Left ventricle myocardium inferior (tissue), 1 donor: ENCODE measurements at places on chromosomes 1 and 21. TPM values are rescaled to one million over a fixed set of nuclear protein-coding genes. Genes with fewer than 3 reads are reported as not detected.

- H3K4me3 ChIP-seq, result no peak overlapping the region
- H3K27me3 ChIP-seq, result no peaks in the 10 kb centered on the region
- peaks cover 17% of the 10 kb centered on the region for H3K4me1 ChIP-seq
Measured at GRCh38 chr1:182634306-182635072, 30.3 kb upstream of the RGS16 start.

DNA sequence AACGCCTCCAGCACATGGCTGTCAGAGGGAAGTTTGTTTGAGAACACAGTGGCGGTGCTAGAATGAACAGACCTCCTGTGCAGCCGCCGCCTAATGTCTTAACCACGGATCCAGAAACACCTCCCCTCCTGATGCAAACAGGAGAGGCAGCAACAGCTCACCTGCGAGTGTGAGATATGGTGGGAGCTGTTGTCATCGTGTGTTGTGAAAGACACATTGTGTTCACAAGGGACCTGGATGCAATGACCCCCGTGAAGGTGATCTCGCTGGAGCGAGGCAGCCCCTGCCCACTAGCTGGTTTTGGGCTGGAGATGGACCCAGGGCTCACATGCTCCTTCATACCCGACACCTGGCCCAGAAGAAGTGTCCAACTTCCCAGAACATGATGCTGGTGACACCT is 315.3 kb upstream of the C1orf174 start:
- H3K27ac ChIP-seq, result no peak overlapping the region
- no peaks in the 10 kb centered on the region for H3K36me3 ChIP-seq
- no peaks in the 10 kb centered on the region for H3K4me1 ChIP-seq
- H3K4me3 ChIP-seq, result no peak overlapping the region

Gene TNFRSF9
- not detected for total RNA-seq

- peaks cover 22% of the 10 kb centered on the region for H3K4me1 ChIP-seq
- DNase-seq, result no peak
- no peaks in the 10 kb centered on the region for H3K27me3 ChIP-seq
- H3K27ac ChIP-seq, result no peak overlapping the region
- no peaks in the 10 kb centered on the region for H3K36me3 ChIP-seq
- H3K4me3 ChIP-seq, result no peak overlapping the region
Measured at GRCh38 chr1:42037161-42037560, 116.0 kb upstream of the GUCA2B start.

DNA sequence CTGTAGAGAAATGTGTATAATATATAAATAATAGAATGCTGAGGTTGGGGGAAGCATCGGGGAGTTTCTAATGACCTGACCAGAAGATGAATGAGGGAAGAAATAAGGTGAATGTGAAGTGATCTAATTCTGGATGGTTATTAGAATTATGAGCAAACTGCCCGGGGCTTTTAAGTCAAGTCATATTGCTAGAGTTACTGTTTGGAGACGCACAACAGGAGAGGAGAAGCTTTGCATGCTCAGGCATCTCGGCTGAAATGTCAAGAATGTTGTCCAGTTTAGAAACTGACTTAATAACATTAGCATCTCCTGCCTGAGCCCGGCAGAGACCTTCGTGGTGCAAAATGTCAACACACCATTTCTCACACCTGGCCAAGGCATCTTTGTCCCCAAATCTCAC is 119.1 kb downstream of the RRAGC start:
- H3K4me3 ChIP-seq, result no peak overlapping the region
- peaks cover 7% of the 10 kb centered on the region for H3K27me3 ChIP-seq
- no peaks in the 10 kb centered on the region for H3K36me3 ChIP-seq
- DNase-seq, result no peak
- no peak overlapping the region for H3K27ac ChIP-seq
- peaks cover 13% of the 10 kb centered on the region for H3K4me1 ChIP-seq
